ENCODE measurements at places on chromosomes 3 and 15. TPM values are rescaled to one million over a fixed set of nuclear protein-coding genes. Genes with fewer than 3 reads are reported as not detected.

Gene PPM1L
- 25.3 TPM for total RNA-seq

DNA sequence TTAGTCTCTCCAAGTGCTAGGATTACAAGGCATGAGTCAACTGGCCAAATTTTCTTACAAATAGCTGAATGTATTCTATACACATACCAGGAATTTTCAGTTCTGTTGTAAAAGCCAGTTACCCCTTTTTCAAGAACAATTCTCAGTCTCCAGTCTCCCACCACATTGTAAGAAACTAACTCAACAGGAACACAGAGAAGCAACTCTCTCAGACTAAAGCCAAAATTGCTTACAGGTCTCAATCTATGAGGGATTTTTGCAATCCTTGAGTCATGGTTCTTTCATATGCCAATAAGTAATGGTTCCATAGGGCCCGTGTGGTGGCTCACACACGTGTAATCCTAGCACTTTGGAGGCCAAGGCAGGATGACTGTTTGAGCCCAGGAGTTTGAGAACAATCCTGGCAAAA, 8.5 kb downstream of the IP6K2 start:
- H3K4me3 ChIP-seq, result no peak overlapping the region
- peaks cover 18% of the 10 kb centered on the region for H3K36me3 ChIP-seq
- no peaks in the 10 kb centered on the region for H3K27me3 ChIP-seq
- H3K27ac ChIP-seq, result no peak overlapping the region
- H3K4me1 ChIP-seq, result peaks cover 42% of the 10 kb centered on the region

DNA sequence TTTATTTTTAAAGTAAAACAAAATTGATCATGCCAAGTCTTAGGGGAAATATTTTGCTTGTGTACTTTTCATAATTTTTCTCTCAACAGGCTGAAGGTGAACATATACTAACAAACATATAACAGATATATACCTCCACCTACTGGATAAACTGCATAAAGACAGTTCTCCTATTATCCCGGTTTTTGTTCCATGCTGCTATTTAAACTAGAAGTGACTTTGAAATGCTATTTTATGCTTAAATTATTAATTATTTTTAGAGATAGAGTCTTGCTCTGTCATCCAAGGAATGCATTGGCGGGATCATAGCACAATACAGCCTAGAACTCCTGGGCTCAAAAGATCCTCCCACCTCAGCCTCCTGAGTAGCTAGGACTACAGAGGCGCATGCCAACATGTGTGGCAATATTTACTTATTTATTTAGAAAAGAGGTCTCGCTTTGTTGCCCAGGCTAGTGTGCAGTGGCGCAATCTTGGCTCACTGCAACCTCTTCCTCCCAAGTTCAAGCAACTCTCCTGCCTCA, 49.8 kb downstream of the ST3GAL6 start:
- H3K27me3 ChIP-seq, result no peaks in the 10 kb centered on the region
- peaks cover 4% of the 10 kb centered on the region for H3K36me3 ChIP-seq
- H3K27ac ChIP-seq, result no peak overlapping the region
- H3K4me3 ChIP-seq, result no peak overlapping the region
- DNase-seq, result no peak

DNA sequence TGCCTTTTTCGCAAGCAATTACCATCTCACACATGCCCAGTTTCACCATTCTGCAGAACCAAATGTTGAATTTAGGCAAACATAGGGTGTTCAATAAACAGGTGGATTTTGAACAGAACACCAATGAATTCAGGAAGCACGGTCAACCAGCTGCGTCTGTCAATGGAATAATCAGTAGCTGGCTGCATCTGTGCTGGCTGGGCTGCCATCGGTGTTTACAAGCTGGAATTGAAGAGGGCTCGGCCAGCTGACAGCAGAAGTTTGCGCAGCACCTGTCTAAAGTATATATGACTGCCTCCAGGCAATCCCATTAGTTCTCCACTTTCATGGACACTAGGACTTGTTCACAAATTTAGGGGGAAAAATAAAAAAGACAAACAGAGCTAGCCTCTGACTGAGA, 996.4 kb upstream of the CFAP20DC start:
- no peaks in the 10 kb centered on the region for H3K27me3 ChIP-seq
- H3K27ac ChIP-seq, result no peak overlapping the region
- no peak overlapping the region for H3K4me3 ChIP-seq
- H3K36me3 ChIP-seq, result no peaks in the 10 kb centered on the region

DNA sequence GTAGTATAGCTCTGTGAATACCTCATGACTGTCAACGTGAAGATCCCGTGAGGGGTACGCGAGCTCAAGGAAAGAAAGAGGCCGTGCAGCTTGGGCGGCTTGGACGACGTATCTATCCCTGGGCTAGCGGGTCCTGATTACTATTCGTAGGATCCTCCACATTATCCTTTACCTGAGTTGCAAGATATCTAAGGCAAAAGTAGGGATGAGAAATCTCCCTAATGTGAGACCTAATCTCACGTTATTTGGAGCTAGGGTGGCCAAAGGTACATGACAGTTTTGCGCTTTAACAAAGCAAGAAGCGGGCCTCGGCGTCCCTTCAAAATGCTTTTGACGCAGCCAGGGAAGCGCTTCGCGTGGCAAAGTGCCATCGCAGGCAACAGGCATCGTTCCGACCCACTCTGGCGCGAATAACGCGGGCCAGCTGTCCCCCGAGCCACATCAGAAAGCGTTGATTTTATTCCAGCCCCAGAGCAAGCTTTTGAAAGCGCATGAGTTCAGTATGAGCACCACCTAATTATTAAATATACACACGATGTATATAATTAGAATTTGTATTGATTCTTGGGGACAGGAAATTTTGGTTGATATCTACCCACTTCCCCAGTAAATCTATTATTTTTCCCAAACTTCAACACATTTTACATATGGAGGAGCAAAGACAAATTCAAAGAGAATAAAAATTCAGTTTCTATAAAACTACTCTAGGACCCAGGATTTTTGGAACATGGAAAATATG, 2.5 kb upstream of the EOMES start:
- H3K27ac ChIP-seq, result no peak overlapping the region
- H3K27me3 ChIP-seq, result peaks cover 27% of the 10 kb centered on the region
- H3K36me3 ChIP-seq, result no peaks in the 10 kb centered on the region
- peaks cover 15% of the 10 kb centered on the region for H3K4me1 ChIP-seq
